Endothelial cell (in vitro differentiated cells): ENCODE measurements at places on chromosomes 2 and 18. TPM values are rescaled to one million over a fixed set of nuclear protein-coding genes. Genes with fewer than 3 reads are reported as not detected.

Gene TCF23
- total RNA-seq = not detected

Gene ABCG5
- total RNA-seq = not detected

Gene TUBA4B
- not detected for total RNA-seq

Gene CFC1
- 1.2 TPM for total RNA-seq

Gene GATA6
- total RNA-seq = 23.8 TPM

Gene EDAR
- not detected for total RNA-seq

Gene MARCHF4
- 0.46 TPM for total RNA-seq

GRCh38 chr2:238963161-238963970 is 115.5 kb downstream of the TWIST2 start:
- DNase-seq = no peak

- no peak for DNase-seq
Observed at GRCh38 chr2:23419171-23420090, 34.5 kb downstream of the KLHL29 start.

DNA sequence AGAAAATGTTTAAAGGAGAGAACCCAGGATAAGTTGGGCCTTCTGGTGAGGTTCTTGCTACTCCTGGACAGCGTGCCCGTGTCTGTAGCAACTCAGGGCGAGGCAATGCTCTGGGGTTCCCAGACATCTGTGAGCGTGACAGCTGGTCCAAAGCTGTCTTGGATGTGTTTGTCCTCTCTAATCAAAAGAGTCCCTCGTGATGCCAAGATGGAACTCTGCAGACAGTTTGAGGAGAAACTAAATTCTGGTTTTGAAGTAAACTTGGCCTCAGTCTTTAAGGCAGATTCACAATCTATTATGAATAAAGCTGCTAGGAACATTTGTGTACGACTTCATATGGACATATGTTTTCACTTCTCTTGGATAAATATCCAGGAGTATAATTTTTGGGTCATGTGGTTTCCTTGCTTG is 47.3 kb downstream of the TMEM17 start:
- DNase-seq = no peak

- DNase-seq = no peak
Observed at GRCh38 chr2:135582383-135582782, 51.1 kb downstream of the R3HDM1 start.

- DNase-seq = no peak
Observed at GRCh38 chr18:23484561-23485182, 18.6 kb upstream of the RMC1 start.

- DNase-seq = peak; percentile 94
Observed at GRCh38 chr2:19901442-19902215, at the start of gene TTC32. TTC32 (minus strand) TSS chr2:19901983; CDS start chr2:19901854, 129 bp downstream.

DNA sequence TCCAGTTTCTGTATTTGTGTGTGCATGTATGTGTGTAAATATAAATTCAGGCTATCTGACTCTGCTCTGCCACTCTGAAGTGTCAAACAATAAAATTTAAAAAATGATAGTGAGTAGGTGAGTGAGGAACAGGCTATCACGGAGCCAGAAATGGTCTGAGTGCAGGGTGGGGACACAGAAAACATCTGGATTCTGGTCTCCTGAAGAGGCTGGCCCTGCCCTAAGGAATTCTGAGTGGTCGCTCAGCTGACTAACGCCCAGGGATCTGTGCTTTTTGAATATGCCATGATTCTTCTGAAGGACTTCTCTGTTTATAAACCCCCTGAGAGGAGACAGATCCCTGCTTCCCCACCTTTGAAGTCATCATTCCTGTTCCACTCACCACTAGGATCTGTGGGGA is 353.9 kb upstream of the GYPC start:
- no peak for DNase-seq

DNA sequence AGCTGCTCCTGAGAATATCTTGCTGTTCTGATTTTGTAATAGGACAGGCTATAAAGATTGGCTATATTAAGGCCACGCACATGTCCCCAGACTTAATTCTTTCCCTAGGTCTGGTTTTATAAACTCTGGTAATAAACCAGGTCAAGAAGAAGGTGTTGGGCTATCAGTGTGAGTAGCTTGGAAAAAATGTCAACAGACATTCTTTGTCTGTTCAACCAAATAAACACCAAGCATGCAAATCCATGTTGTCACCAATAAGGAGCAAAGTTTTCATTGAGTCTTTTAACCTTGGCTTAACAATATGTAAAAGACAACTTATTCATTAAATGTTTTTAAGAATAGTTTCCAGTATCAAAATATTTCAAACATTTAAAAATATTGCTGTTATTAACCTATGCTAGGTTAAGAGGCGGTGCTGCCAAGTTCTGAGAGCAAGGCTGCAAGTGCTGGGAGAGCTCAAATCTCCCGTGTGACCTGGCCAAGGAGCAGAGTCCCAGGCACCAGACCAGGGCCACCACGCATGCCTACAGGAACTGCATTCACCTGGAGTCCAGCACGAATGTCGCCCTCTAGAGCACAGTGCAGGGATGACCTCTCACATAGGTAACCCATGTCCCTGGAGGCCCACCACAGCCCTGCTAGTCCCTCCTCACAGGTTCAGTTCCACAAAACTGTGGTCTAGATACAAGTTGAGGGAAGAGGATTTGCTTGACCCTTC is 120.5 kb upstream of the POU3F3 start:
- peak; percentile 41 for DNase-seq

DNA sequence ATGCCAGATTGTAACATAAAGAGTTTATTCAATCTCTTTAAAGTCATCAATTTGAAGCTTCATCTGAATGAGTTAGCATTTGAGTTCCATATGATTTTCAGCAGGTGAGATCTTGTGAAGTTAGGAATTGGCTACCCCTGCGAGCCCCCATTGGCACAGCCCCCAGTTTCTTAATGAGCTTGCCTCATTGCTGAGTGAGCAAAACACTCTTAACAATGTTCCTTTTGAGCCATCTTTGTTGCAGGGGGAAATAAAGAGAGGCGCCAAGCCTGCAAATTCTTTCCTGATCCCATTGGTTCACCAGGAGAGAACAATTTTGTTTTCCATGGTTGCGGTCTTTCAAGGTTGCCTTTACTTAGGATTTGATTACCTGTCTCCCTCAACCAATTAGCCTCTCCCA is 18.7 kb downstream of the DPP10 start:
- DNase-seq = no peak

- no peak for DNase-seq
Observed at GRCh38 chr2:33141476-33141875, 194.7 kb downstream of the LTBP1 start.

DNA sequence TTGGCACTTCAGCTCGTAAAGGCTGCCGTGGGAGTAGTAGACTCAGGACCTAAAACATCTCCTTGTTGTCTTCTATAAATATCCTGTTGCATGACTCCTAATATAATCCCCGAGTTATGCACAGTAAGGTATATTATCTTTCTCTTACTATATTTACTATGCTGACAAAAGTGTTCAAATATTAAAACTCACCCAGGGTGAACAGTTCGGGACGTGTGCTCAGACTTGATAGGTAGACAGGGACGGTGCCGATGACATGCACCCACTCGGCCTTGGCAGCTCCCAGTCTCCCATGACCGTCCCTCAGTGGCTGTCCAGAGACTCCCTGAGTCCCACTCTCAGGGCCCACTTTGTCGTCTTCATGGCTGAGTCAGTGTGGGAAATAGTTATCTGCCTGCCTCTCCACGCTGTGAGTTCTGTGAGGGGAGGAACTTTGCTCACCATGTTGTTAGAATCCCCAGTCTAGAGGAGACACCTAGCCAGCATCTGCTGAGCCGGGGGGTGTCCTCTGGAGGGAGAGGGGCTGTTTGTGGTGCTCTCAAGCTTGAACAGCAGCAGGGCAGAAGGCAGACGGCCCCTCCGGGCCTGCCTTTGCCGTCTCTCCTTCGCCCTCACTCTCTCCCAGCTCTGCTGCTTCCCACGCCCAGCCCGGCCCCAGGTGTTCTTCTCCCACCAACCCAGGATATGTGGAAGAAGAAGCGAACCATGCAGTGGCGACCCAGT is 75.0 kb downstream of the DGKD start:
- no peak for DNase-seq

DNA sequence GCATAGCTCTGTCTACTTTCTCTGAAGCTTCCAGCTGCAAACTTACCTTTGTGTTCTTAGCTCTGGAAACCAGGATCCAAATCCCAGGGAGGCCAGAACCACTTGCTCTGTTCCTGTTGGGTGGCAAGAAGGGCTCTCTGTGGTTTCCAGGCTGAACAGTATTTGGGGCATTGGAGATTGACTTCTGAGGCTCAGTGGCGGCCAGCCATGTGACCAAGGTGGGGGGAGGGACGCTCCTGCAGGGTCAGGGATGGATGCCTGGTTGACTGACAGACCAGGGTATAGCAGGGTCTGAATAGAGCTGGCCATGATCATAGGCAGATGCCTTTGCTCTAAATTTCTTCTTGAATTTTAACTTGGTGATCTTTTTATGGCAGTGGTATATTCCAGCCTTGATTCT is 15.1 kb downstream of the SLC4A5 start:
- no peak for DNase-seq

DNA sequence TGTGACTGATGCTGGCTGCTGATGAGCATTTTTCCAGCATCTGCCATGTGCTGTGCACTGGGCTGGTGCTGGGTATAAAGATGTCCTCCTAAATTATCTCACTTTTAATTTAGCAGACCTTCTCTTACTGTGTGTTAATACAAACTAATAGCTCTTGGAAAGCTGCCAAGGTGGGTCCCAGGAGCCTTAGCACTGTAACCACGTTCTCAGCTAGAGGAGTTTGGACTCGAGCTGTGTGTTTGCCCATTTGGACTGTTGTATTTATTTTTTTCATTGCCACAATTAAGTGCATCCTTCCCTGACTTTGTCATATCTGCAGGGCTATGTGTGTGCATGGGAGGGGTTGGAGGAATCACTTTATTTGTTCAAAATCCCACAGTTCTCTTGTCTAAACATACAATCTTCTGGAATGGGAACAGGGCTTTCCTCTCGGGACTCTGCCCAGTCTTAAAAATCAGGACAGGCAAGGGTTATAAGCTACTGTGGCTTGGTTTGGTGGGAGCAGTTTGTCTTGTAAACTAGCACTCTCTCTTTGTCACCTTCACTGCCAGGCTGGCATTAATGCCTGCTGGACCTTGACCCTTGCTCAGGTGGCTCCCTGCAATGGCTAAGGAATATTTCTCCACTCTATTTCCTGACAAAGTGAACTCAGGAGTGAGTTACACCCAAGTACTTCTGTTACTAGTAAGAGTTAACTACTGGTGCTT is 129.7 kb upstream of the MGAT5 start:
- no peak for DNase-seq

GRCh38 chr2:241558532-241559322 is at the start of gene BOK:
BOK (plus strand) TSS chr2:241558745; CDS start chr2:241559484, 739 bp downstream.
- peak; percentile 76 for DNase-seq

GRCh38 chr2:189534854-189535832 is 45.4 kb downstream of the SLC40A1 start:
- no peak for DNase-seq

DNA sequence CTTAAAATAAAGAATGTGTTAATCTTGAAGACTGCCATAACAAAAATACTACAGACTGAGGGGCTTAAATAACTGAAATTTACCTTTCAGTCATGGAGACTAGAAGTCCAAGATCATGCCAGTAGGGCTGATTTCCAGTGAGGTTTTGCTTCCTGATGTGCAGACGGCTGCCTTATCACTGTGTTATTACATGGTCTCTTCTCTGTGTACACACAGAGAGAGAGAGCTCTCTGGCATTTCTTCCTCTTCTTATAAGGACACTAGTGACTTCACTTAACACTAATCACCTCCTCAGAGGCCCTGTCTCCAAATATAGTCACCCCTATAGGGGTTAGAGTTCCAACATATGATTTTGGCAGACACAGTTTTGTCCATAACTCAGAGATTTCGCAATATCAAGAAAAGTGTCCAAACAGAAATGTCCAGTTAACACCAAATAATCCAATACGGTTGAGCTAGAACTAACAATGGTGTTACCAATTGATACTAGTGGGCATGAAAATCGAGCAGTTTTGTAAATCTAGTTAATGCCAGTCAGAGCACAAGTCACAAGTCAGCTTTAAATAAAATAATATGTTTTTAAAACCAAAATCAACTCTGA is 399.8 kb downstream of the ADCYAP1 start:
- DNase-seq = no peak

- no peak for DNase-seq
Observed at GRCh38 chr2:104897515-104898184, 43.7 kb downstream of the POU3F3 start.

DNA sequence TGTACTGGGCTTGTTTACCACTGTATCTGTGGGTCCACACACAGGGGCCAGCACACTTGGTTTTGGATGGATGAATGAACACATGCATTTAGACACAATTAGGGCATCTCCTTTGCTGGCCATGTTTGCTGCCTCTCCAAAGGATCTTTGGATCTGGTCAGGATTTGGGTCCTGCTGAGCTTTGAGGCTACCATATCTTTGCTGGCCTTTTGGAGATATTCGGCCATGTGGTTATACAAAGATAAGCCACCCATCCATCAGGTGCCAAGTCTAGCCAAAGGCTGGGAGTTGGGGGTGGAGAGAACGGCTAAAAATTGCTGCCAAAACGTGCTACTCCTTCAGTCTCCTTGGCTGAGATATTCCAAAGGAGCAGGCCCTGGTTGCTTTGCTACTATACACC is 18.2 kb upstream of the FZD7 start:
- DNase-seq = no peak

DNA sequence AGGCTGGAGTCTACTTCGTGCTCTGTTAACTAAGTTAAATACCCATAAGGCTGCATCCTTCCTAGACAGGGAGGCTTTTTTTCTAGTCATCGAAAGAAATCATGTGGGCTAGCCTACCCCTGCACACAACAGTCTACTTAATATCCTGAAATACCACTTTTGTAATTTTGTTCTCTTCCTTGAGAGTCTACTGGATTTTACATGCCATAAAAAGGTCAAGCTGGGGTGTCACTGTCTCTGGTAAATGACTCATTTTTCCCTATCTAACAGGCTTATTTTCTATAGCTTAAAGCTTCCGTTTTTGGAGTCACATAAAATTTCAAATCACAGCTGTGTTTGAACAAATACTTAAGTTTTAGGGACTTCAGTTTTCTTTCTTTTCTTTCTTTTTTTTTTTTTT is 10.7 kb upstream of the STAM2 start:
- DNase-seq = no peak

- DNase-seq = no peak
Observed at GRCh38 chr2:215238485-215239098, 73.3 kb upstream of the ATIC start.

DNA sequence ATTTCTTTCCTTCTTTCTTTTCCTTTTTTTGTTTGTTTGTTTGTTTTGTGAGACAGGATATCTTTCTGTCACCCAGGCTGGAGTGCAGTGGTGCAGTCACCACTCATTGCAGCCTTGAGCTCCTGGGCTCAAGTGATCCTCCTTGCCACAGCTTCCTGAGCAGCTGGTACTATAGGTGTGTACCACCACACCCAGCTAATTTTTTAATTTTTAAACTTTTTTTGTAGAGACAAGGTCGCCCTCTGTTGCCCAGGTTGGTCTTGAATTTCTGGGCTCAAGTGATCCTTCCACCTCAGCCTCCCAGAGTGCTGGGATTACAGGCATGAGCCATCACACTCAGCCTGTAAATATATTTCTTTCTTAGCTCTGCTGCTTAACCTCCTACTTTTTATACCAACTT is 83.4 kb upstream of the CYP20A1 start:
- no peak for DNase-seq

- DNase-seq = no peak
Observed at GRCh38 chr2:191824398-191824797, 22.5 kb downstream of the CAVIN2 start.

GRCh38 chr2:142954493-142954892 is 77.0 kb downstream of the KYNU start:
- no peak for DNase-seq
